ENCODE measurements at places on chromosomes 3 and 15.

- DNase-seq: no peak
Measured at GRCh38 chr3:99999536-99999935, 114.8 kb downstream of the FILIP1L start.

DNA sequence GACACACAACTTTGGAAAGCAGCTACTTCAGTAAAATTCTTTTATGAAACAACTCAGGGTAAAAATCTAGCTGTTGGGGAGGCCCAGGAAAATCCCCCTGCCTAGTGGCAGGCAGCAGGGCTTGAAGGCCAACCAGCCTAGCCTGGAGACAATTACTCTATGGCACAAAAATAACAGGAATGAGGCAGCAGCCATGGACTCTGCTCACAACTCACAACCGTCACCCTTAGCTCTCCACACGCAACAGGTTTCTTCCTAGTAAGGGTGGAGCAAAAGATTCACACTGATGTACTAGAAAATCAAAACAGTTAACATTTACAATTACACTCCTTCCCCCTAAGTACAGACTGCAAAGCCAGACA lies 530 bp upstream of the FBXL22 start:
- DNase-seq: no peak

DNA sequence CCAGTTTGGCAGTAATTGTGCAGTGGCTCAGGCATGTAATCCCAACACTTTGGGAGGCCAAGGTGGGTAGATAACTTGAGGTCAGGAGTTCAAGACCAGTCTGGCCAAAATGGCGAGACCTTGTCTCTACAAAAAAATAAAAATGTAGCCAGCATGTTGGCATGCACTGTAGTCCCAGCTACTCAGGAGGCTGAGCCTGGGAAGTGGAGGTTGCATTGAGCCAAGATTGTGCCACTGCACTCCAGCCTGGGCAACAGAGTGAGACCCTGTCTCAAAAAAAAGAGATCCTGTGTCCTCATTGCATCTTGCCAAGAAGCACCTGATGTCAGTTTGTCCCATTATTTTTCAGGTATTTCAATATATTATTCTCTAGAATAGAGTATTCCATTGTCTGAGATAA lies 61.8 kb downstream of the CRTC3 start:
- DNase-seq: no peak

GRCh38 chr3:54891540-54891897 lies 36.3 kb downstream of the LRTM1 start:
- no peak for DNase-seq

GRCh38 chr3:153349108-153349499 lies 187.1 kb downstream of the RAP2B start:
- no peak for DNase-seq

DNA sequence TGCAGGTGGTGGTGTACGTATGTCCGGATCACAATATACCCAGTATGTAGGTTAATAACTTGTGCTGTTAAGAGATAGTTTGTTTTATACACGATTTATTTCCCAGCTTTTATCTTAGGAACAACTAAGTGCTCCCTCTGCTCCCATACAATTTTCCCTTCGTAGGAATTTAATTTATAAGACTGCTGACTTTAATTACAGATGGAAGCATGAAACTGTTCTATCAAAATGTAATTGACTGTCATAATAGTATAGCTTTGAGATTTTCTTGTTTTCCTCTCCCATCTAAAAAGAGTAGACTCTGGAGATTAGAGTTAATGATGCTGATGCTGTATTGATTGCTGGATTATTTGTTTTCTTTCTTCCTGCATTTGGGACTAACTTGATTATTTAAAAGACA lies 370.7 kb upstream of the SGO1 start:
- DNase-seq: no peak

- DNase-seq: no peak
Measured at GRCh38 chr3:52122491-52122890, 31.7 kb downstream of the POC1A start.

DNA sequence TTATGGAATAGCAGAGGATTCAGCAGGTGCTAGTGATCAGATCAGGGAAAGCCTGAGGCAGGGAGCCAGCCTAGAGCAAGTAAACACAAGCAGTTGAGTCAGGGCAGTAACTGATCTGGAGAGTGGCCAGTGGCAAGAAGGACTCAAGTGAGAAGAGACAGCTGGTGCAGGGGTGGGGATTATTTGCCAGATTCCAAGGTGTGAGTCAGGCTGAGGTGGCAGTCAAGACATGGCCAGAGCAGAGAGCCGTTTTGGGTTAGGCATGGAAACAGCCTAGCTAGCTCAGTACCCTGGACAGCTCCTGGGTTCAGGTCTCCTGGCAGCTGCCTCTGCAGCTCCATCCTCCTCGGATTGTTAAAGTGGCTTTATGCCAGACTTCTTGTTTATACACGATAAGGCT lies 281.9 kb upstream of the ONECUT1 start:
- DNase-seq: no peak

GRCh38 chr3:148854061-148854460 lies 11.0 kb upstream of the CPA3 start:
- no peak for DNase-seq

GRCh38 chr3:98732286-98733052 lies 30.7 kb upstream of the ST3GAL6 start:
- peak; percentile 45 for DNase-seq

DNA sequence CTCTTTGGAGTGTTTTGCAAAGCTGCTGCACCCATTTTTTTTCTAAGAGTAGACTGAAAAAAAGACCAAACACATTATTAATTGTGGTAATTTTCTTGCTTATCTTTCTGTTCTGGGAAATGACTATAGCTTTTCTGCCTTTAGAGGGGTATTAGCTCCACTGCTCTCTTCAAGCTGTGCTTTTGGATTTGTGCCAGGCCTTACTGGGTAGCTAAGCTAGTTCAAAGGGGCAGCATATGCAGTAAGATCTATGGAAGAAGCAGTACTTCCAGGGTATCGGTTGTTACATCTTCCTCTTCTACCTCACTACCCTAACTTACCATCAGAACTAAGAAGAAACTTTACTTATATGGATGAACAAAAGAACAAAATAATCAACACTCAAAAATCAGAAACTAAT lies 28.7 kb upstream of the ARIH1 start:
- no peak for DNase-seq

- no peak for DNase-seq
Measured at GRCh38 chr3:52388933-52389332, 56.0 kb downstream of the SEMA3G start.

DNA sequence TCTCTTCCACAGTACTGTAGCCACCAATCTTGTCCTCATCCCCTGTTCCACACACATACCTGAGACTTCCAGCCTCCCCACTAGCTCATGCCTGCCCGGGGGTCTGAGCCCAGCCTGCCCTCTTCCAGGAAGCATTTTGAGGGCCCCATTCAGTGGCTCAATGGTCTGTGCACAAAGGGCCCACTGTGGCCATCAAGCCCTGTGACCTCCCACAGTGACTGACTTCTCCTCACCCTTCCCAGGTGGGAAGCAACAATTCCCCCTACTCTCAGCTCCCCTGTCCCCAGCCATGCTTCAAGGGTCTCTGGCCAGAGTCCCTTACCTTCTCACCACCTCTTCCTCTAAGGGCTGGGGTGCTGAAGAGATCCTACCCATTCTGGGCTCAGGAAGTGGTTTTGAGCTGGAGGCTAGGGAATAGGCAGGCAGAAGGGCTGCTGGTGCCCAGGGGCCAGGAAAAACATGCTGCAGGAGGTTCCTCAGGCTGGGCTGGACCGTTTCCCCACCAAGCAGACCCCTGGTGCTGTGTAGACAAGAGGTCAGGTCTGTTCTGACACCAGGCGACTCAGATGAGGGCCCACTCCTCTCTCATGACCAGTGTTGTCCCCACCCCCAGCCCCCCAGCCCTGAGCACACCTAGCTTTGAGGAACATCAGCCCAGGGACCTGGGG lies 3.0 kb upstream of the KLF15 start:
- DNase-seq: no peak

- DNase-seq: no peak
Measured at GRCh38 chr3:13666781-13667709, 118.1 kb downstream of the FBLN2 start.

GRCh38 chr3:21803604-21804003 lies 52.6 kb upstream of the ZNF385D start:
- no peak for DNase-seq

DNA sequence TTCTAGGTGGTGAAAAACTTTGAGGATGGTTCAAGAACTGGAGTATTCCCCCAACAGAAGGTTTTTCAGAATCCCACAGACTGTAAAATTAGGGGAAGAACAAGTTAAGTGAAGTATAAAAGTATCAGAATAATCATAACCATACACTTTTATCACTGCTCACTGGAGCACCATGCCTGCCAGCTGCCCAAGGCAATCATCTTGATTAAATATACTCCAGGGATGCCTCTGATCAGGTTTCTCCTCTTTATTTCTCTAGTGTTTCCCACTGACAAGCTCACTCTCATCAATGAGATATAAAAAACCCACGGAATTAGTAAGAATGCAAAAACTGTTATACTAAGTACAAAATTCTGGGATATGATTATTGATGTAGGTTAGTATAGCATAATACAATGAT lies 108.0 kb downstream of the STAG1 start:
- DNase-seq: no peak

GRCh38 chr3:117150628-117151027 lies 441.0 kb downstream of the TUSC7 start:
- no peak for DNase-seq

DNA sequence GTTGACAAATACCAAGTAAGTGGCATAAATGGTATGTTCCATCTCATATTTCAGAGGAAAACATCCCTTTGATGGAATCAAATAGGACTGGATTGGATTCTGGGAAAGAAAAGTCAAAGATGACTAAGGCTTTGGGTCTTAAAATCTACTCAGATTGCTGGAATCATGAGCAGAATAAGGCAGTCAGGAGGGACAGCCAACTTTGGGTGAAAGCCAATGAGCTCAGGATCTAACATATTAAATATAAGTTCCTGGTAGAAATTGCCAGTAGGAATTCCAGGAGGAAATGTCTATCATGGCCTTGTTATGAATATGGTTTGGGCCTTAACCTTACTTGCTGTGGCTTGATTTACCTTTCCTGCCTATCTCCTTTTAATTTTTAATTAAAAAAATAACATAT lies 55.3 kb downstream of the ISL2 start:
- no peak for DNase-seq

DNA sequence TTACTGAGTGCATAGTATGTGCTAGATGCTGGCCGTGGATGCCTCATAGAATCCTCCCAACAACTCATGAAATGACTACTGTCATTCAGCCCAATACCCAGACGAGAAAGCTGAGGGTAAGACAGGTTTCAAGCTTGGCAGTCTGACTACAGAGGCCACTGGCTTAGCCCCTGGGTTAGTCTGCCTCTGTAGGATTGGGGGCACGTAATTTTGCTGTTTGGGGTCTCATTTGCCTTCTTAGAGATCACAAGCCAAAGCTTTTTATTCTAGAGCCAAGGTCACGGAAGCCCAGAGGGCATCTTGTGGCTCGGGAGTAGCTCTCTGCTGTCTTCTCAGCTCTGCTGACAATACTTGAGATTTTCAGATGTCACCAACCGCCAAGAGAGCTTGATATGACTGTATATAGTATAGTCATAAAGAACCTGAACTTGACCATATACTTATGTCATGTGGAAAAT lies 1.0 kb upstream of the CCR5 start:
- DNase-seq: no peak

- no peak for DNase-seq
Measured at GRCh38 chr3:16686679-16687078, 81.5 kb upstream of the DAZL start.

DNA sequence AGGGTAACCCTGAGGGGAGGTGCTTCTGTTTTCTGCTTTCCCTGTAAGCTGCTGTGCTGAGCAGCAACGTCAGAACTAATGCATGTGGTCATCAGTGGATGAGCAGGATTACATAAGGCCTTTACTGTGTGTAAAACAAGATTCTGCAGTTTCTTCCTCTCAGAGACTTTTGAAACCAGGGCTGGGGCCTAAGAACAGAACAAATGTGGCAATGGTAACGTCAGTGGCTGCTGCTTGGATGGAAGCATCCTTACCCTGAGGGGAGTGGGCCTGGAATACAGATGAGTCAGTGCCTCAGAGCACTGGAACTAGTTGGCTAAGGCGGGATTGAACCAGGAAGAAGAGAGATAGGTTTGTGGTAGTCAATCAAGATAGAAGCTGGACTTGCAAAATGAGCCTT lies 180.2 kb upstream of the KCNH8 start:
- no peak for DNase-seq

- no peak for DNase-seq
Measured at GRCh38 chr15:40011303-40011702, 27.7 kb downstream of the SRP14 start.

- DNase-seq: no peak
Measured at GRCh38 chr3:192570821-192571791, 156.2 kb downstream of the FGF12 start.

DNA sequence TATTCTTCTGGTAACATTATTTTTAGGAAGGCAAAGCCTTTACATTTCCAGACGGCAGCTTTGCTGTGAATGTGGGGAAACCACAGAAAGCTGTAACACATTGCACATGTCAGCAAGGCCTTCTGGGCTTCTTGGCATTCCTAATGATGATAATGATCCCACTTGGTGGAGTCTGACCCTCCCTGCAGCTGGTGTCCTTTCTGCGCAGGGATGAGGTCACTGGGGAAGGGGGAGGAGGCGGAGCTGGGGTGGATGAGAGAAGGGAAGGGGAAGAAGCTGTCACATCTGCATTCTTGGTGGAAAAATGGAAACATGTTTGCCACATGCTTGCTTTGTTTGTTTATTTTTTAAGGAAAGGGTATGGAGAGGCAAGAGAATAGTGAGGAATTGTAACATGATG lies 68.6 kb downstream of the FILIP1L start:
- DNase-seq: peak; percentile 48

- peak; percentile 11 for DNase-seq
Measured at GRCh38 chr15:67433495-67434099, 87.3 kb upstream of the C15orf61 start.

- no peak for DNase-seq
Measured at GRCh38 chr3:134027631-134028030, 2.1 kb downstream of the SLCO2A1 start.

- peak; percentile 17 for DNase-seq
Measured at GRCh38 chr3:120908030-120908794, at the start of gene STXBP5L. Gene STXBP5L (plus strand): TSS chr3:120908205. CDS start chr3:120909579, 1,374 bp downstream.

DNA sequence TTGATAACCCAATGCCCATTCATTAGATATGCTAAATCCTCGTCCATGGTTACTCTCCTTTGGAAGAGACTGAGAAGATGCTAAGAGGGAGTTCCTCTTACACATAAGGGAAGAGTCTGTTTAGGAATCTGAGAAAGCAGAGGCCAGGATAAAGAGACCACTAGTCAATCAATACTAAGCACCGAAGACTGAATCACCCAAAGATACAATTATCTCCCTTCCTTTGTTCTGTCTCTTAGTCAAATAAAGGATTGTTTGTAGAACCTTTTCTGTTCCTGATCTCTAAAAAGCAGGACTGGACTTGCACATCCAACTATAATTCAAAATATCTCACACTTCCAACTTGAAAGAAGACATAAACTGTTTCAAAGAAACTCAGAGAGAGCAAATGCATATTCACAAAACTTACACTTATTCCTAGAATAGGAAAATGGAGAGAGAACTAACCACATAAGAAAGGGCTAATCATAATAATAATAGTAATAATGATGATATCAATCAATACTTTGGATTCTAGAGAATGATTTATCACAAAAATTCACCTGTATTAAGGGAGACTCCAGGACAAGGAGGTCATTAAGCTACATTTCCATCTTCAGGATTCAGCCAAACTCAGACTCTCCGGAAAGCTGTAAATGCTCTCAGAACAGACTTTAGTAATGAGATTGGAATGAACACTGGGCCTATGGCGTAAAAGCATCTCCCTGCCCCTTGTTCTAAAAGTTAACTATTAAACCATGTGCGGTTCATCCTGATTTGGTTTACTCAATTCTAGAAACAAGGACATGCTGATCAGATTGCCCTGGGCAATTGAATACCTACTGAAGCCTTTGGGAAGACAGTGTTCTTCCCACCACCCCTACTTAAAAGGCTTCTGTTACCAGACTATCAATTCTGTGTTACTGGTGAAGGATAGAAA lies 401.5 kb downstream of the ZBTB20 start:
- no peak for DNase-seq

Data from inflammatory macrophage treated with lipopolysaccharide for 1 hour (primary cell).